Right atrium auricular region (tissue), 2 donors: ENCODE measurements at places on chromosomes 13 and 19.

DNA sequence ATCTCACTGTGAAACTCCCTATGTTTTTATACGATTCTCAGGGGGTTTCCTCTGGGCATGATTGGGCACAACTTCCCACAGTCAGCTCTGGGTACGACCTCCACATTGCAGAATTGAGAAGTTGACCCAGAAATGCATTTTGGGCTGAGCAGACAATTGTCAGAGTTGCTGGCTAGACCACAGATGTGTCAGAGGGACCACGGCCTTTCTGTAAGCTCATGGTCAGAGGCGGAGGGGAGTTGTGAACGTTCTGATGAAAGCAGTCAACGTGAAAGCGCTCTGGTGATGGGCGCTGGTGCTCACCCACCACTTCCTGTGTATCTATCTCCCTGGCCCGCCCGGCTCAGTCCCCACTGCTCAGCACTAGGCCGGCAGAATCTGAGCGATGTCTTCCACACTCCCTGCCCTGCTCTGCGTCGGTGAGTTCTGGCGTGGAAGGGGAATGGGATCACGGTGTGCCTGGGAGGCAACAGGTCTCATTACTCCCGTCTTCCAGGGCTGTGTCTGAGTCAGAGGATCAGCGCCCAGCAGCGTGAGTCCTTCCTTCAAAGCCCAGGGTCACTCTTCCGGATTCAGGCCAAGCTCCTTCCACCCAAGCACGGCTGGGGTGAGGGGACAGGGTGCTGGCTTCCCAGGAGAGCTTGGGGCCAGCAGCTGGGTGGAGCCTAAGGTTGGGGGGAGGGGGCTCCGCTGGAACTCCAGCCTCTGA is at the start of gene NCR1:
NCR1 (plus strand) TSS at position 346 of the 709 bp plus-strand sequence; CDS start at position 386, 40 bp downstream.
- DNase-seq = no peak

DNA sequence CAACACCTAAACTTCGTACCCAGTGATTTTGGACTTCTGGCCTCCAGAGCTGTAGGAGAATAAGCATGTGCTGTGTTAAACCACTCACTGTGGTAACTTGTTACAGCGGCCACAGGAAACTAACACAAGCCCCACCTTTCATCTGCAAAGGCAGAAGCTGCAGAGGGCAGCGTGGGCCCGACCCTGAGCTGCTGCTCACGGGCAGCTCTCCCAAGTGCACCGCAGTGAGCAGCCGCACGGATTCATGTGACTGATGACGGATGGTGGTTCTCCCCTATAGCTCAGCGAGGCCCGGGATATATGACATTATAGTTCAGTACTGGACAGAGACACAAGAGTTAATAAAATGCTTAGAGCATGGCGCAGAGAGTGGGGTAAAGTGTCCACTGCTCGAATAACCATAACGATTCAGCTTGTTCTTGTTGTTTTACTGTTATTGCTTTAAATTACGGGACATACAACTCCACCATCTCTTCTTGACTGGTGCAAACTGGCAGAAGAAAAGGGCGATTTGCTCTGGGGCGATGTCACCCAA is 21.9 kb downstream of the VRK3 start:
- DNase-seq = no peak

- no peak for DNase-seq
Measured at GRCh38 chr19:13712767-13713201, 51.5 kb upstream of the MRI1 start.

GRCh38 chr19:36986131-36986530 is 70.0 kb downstream of the ZNF568 start:
- no peak for DNase-seq

GRCh38 chr13:101298517-101298916 is 117.8 kb downstream of the NALCN start:
- no peak for DNase-seq

DNA sequence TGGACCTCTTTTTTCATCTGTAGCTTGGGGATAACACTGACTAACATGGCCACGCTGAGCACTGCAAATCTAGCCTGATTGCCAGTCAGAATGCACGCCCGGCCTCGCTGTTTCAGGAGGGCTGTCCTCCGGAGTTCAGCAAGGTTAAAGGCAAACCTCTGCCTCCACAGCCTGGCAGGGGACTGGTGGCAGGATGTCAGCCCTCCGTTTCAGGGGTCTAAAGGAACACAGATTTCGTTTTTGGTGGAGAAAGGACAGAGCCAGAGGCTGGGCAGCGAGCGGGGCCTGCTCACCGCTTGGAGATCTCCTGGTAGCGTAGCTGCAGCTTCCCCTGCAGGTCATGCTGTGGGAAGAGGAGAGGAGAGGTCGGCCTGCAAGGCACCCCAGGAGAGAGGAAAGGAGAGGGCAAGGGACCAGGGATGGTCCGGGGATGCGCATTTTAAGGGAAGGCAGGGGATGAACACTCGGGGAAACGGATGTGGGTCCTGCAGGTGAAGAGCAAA is 560 bp downstream of the NDUFA7 start:
- DNase-seq = no peak

DNA sequence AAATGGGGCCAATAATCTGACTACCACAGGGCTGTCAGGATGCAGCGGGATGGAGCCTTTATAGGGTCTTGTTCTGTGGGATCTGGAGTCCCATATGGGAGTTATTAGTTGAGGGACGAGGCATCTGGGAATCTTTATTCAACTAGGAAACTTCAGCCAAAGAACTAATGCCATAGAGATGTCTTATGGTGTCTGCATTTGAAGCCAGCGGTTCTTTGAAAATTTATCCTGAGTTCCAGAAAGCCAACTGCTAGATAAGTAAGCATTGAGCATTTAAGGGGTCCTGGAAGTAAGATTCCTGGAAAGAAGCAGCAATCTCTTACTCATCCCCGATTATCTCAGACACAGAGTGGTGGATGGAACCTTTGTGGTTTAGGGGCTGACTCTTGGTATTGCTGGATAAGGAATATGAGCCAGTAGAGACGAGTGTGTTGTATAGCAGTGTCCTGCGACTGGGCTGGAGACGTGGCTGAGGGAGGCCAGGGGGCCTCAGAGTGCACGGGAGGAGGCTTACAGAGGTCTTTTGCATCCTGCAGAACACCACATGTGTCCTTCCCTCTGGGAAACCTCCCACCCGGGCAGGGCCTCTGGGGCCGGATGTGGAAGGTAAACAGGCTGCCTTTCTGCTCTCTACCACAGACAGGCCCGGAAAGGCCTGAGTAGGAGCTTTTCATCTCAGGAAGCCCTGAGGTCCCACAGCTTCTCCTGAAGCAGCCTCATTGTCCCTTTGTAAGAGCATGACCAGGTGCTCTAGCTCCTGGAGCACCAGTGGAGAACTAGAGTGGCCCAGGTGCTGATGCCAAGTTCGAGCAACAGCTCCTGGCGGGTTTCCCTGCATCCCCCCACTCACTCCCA is 28.8 kb downstream of the ACTN4 start:
- no peak for DNase-seq

DNA sequence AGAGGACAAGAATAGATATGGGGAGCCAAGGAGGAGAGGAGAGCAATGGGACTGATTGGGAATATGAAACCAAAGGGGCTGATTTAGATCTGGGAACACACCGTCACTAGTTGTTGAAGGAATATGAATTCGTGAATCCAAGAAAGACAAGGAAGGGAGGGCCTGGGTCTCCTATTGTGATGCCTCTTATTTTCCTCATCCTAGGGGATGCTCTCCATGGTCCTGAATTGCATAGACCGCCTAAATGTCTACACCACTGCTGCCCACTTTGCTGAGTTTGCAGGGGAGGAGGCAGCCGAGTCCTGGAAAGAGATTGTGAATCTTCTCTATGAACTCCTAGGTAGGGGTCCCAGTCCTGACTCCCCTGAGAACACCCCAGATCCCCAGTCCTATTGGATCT is 21.5 kb downstream of the RYR1 start:
- DNase-seq = no peak

- no peak for DNase-seq
Measured at GRCh38 chr19:1861599-1862031, 1.8 kb downstream of the KLF16 start.

DNA sequence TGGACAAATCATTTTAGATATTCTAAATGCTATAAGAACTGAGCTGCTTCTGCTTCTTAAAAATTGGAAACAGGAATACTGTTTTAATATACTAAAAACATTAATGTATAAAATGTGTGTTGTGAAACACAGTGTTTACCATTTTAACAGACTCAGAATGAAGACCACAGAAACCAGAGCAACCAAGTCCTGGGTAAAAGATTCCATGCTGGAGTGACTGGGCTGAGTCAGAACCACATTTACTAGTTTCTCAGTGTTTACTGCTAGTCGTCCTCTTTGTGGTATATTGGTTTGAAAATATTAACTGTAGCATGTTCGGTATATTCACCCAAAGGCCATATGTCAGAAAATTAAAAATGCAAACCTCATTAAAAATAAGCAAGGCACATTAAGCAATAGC is 31.9 kb downstream of the ANKRD10 start:
- no peak for DNase-seq

GRCh38 chr13:36432106-36432544 is at the start of gene CCNA1:
Gene CCNA1, plus strand, starts transcription at chr13:36432495. Its CDS starts 562 bp downstream, at chr13:36433057.
- DNase-seq = no peak

DNA sequence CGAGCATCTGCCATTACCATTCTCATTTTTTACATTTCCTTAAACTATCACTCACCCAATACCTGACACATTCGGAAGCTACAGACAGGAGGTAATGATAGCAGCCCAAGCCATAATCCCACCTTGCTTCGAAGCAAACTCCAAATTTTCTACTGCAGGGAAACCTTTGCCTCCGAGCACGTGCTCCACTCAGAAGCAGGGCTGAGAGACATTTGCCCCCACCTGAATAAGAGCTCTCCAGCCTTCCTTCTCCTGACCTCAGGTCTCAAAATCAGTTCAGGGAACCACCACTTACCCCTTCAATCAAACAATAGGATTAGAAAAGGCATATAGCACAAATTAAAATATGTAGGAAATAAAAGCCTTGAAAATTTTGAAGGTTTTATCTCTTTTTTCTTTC is 2.3 kb upstream of the DACH1 start:
- no peak for DNase-seq

DNA sequence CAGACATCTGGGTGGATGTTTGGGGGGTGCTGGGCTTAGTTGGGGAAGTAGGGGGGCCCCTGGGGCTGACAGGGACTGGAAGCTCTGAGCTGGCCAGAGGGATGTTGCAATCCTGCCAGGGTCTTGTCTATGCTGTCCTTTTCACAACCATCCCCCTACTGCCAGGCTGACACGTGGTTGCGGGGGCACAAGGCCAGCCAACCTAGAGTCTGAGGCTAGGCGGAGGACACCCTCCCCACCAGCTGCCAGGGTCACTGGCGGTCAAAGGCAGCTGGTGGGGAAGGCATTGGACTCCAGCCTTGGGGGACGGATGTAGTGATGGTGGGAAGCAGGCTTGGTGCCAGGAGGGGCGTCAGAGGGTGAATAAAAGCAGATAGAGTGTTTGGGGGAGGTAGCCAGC is 1.6 kb upstream of the APOC1 start:
- DNase-seq = no peak

DNA sequence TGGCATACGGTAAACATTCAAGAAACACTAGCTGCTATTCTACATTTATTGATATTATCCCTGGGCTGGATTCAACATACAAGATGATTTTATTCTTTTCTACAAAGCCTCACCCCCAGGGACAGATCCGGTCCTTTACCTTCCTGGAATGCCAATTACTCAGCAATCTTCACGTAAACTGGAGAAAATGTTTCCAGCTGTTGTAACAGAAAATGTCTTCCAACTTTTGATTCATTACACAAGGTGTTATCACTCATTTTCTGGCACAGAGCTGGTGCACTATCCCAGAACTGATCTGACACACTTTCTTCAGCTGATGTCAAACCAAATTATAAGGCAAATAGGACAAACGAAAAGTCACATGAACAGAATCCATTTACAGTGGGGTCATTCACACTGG is 33.1 kb downstream of the DCLK1 start:
- no peak for DNase-seq

DNA sequence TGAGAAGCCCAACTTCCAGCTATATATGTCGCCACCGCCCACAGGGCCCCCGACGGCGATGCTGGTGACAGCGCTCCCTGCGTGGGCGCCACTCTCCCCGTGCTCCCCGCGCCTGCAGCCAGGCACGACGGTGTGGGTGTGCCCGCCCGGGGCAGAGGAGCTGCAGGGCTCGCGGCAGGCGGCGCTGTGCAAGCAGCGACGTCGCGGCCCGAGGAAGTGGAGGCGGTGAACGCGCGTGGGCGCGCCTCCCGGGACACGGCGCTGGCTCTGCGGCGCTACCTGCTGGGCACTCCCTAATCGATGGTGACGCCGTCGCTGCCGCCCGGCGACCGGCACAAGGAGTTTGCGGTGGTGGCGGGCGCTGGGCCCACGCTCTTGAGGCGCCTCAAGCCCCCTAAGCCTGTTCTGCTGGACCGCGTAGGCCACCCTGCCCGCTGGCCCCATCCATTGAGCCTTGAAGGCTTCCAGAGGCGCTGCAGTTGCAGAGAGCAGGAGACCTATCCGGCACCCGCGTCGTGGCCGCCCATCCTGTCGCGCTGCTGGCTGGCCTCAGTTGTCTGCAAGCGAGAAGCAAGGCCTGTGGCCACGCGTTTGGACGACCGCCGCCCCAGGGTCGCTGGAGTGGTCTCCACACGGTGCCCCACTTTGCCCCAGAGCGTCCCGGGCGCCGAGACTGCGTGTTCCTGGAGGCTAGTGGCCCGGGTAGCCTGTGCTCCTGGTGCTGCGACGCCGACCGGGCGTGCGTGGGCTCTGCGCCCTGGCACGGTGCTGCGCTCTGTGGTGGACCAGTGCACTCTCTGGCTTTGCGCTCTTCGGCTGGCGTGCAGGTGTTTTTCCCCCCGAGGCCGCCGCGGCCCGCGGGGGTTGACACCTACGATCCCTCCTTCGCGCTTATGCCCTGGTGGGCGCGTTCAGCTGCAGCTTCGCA is 23.1 kb downstream of the LRFN3 start:
- no peak for DNase-seq
